ENCODE measurements at places on chromosomes 1 and 21.

GRCh38 chr21:42400525-42400924 is 3.2 kb upstream of the UBASH3A start:
- DNase-seq, result no peak

GRCh38 chr1:88089961-88090360 is 594.1 kb upstream of the PKN2 start:
- no peak for DNase-seq

DNA sequence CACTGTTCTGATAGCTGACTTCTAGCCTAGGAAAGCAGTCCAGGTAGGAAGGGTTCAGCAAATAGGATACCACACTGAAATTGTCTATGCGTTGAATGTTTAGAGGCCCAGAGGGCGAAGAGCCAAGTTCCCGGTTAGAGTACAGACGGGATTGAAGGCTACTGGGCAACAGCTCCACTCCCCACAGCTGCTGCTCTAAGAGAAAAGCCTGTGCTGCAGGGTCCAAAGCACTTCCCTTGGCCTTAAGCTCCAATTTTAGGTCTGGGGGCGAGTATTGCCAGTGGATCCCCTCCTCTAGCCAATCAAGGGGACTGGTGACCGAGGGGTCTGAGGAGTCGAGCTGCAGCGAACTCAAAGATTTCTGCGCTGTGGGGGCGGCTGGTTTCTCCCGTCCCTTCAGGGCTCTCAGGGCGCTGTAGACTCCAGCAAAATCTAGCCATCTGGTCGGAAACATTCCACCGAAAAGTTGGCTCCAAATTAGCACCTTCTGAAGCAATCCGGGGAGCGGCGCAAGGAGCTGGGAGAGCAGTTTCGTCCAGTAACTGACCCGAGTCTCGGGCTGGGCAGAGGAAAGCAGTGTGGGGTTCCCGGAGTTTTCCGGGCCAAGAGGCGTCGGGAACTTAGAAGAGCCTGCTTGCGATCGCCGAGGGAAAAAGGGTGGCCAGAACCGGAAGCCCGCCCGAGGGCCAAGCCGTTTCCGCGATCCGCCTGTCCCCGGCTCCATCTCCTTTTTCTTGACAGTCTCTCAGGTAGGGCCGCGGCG is 748 bp downstream of the PPP1R15B start:
- peak; percentile 63 for DNase-seq

GRCh38 chr1:220962031-220962751 is 82.9 kb downstream of the HLX start:
- peak; percentile 97 for DNase-seq

GRCh38 chr1:232969799-232970198 is 19.4 kb downstream of the NTPCR start:
- DNase-seq, result no peak

DNA sequence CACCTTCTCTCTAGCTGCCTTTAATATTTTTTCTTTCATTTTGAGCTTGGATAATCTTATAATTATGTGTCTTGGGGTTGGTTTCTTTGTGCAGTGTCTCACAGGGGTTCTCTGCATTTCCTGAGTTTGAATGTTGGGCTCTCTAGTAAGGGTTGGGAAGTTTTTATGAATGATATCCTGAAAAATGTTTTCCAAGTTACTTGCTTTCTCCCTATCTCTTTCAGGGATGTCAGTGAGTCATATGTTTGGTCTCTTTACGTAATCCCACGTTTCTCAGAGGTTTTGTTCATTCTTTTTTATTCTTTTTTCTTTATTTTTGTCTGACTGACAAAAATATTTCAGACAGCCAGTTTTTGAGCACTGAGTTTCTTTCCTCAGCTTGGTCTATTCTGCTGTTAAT is 55.4 kb upstream of the CCDC190 start:
- no peak for DNase-seq

DNA sequence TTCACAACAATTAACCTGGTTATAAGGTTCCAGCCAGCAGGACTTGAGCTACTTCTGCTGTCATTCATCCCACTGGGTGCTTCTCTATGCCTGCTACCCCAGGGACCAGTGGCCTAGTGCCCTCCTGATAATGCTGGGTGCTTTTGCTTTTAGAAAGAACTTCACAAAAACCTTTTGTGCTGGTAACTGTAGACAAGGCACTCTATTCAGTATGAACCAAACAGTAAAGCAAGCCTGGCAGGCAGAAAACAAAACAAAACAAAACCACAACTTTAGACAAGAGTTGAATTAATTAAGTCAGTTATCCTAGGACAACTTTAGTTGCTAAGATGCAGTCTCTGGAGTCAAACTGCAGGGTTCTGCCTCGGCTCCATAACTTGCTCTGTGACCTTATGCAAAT is 61.9 kb upstream of the ADGRL2 start:
- DNase-seq, result no peak

DNA sequence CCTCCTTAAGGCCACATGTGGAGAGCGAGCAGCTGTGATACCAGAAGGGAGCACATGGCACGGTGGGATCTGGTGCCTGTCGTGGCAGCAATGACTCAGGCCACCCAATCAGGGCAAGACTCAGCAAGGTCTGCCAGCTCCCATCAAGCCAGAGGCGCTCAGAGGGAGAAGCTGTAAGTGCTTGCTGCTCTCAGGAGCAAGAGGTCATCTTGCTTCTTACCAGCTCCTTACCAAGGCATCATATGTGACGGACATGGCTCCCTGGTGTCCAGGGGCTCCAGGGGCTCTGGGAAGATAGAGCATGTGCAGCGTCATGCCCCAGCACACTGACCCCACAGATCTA is 72.9 kb downstream of the ITPKB start:
- no peak for DNase-seq

GRCh38 chr1:174736831-174737230 is 262.9 kb upstream of the CACYBP start:
- DNase-seq, result no peak

- DNase-seq, result no peak
Measured at GRCh38 chr1:197921235-197922069, 4.3 kb downstream of the LHX9 start.

DNA sequence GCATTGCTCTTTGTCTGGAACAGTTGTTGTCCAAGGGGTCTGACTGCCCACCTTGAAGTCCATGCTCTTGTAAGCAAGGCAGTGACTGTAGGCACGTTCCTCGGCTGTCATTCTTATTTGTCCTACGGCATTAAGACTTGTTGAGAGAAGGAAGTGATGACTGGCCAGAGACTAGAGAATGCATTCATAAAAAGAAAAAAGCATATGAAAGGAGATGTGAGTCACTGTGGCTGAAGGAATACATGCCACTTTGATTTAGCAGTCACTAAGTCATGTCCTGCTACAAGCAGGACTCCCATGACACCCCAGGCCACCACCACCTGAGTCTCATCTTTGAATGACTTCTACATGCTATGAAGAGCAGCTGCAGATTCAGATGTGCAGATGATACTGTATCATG is 50.5 kb downstream of the CNN3 start:
- no peak for DNase-seq

- DNase-seq, result no peak
Measured at GRCh38 chr1:226549094-226549936, 751 bp downstream of the STUM start.

- no peak for DNase-seq
Measured at GRCh38 chr1:114397601-114398000, 113.4 kb downstream of the TRIM33 start.

GRCh38 chr1:234246638-234247116 is 126.6 kb upstream of the COA6 start:
- no peak for DNase-seq

- no peak for DNase-seq
Measured at GRCh38 chr1:4353090-4353856, 301.1 kb upstream of the AJAP1 start.

- DNase-seq, result no peak
Measured at GRCh38 chr1:45968941-45969666, 163.3 kb downstream of the PIK3R3 start.

GRCh38 chr1:43942411-43942810 is 4.3 kb upstream of the IPO13 start:
- no peak for DNase-seq

GRCh38 chr1:172390683-172391551 is 29.6 kb upstream of the C1orf105 start:
- peak; percentile 43 for DNase-seq

DNA sequence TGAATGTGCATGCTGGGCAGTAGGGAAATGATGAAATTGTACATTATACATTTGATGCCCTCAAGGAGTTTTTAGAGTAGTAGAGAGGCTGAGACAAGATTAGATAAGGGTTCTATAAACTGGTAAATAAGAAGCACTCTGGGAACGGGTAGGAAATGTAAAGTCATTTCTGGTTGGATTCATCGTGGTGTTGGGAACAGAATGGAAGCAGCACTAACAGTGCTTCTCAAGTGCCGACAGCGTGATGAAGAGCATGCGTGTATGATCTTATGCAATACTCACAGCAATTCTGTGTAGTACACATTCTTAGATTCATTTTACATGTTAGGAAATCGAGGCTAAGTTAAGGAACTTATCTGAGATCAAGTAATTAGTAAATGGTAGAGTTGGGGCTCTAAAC is 45.9 kb downstream of the GPR88 start:
- DNase-seq, result no peak

GRCh38 chr1:113615425-113615824 is 143.9 kb downstream of the PHTF1 start:
- DNase-seq, result no peak

- no peak for DNase-seq
Measured at GRCh38 chr21:45862543-45863207, 118.9 kb upstream of the COL6A1 start.

GRCh38 chr1:5568321-5568720 is 423.9 kb downstream of the NPHP4 start:
- DNase-seq, result no peak

GRCh38 chr1:7334475-7335035 is 436.5 kb upstream of the VAMP3 start:
- DNase-seq, result no peak

DNA sequence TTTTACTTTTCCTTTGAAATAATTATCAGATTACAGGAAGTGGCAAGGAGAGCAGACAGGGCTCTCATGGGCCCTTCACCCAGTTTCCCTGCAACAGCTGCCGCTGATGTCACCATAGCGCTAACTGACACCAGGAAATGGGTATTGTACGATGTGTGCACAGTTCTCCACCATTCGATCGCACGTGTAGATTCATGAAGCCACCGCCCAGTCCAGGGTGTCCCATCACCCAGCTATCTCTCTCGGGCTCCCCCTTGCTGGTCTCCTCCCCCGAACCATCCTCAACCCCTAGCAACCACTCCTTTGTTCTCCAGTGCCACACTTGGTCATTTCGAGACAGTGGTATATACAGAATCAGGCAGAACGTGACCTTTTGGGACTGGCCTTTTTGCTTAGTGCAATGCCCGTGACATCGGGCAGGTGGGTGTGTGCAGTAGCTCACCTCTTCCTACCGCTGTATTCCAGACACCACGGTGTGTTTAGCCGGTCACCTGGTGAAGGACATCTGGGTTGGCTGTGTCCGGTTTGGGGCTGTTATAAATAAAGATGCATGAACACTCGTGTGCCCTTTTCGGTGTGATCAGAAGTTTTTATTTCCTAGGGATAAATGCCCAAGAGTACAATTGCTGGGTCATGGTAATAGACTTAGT is 118.4 kb downstream of the CRYAA start:
- no peak for DNase-seq

DNA sequence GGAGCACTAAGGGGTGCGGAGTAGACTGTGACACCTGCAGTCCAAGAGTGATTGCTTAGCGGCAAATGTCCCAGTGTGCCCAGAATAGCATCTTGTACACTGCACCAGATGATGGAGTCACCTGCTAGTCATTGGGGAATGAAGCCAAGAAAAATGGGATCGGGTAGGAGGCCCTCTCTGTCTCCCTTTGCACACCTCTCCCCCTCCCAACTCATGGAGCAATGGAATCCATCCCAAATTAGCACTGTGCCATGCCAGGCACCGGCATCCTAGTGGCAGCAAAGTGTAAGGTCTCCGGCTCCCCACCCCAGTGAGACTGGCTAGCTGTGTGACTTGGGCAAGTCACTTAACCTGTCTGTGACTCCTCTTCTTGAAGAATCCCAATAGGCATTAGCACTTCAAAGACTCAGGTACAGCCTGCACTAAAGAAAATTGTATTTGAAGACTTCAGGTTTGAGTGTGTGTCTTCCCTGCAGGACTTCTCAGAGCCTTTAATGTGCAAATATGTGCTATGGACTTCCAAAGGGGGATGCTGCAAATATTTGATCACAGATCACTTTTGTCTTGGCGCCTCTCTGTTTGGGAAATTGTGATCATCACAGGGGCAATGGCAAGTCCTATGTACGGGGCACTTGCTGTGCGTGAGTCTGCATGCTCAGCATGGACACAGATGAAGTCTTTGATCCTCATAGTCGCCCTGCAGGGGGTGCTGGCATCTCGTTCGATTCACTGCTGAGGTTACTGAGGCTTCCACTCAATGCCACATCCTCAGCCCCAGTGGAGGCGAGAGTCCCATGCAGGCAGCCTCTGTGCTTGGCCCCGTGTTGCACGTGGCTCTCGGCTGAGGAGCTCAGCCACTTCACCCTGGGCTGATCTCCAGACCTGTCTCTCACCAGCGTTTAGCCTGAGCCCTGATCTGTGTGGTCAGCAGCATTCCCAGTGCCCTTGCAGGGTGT is 272.9 kb upstream of the C1orf174 start:
- DNase-seq, result no peak

DNA sequence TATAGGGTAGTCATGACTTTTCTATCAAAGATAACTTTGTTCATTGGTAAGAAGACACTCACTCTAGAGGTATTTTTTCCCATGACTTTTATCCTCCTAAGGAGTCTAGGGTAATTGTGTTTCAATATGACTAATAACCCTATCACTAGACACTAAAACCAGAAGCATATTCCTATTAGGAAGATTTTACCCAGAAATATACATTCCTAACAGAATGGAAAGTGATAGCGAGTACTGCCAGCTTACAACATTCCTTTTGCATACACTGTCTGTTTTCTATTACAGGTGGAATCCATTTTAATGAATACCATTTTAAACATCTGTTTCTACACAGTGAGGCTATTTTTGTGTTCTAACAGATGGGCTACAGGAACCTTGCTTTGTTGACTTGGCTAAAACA is 31.4 kb upstream of the C1orf185 start:
- DNase-seq, result peak; percentile 79

DNA sequence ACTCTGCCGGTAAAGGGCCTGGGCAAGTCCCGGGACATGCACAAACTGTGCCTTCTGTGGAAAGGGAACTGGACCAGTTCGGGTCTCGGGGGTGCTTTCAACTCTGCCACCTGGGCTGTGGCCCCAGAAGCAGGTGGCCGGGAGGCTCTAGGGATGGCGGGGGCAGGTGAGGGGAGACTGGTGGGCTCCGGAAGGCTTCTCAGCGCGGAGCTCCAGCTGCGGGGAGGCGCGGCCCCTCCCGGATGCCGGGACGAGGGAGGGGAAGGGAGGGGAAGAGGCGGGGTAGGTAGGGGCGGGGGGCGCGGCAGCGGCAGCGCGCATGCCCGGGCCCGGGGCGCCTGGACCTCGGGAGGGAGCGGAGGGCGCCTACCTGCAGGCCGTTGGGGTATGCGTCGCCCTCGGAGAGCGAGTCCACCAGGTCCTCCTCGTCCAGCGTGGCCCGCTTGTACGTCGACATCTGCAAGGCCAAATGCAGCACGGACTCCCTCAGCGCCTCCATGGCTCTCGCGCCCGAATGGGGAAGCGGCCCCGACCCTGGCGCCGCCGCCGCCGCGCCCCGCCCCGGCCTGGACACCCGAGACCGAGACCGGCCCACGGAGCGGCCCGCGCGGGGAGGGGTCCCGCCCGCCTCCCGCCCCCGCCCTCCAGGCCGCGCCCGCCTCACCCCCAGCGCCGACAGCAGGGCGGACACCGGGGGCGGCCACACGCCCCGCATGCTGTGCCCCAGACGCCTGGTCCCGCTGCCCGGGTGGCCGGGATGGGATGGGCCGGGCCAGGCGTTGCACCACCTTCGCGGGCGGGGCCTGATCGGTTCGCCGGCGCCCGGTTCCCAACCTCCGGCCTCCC is at the start of gene ECE1:
Gene ECE1, minus strand, starts transcription at position 764 of the 846 bp plus-strand sequence. Its CDS starts 49 bp downstream, at position 715.
- DNase-seq, result peak; percentile 34

GRCh38 chr1:167926486-167926997 is 9.9 kb upstream of the DCAF6 start:
- no peak for DNase-seq
